Lower leg skin (tissue), 4 donors: ENCODE measurements at places on chromosomes 5 and 9.

DNA sequence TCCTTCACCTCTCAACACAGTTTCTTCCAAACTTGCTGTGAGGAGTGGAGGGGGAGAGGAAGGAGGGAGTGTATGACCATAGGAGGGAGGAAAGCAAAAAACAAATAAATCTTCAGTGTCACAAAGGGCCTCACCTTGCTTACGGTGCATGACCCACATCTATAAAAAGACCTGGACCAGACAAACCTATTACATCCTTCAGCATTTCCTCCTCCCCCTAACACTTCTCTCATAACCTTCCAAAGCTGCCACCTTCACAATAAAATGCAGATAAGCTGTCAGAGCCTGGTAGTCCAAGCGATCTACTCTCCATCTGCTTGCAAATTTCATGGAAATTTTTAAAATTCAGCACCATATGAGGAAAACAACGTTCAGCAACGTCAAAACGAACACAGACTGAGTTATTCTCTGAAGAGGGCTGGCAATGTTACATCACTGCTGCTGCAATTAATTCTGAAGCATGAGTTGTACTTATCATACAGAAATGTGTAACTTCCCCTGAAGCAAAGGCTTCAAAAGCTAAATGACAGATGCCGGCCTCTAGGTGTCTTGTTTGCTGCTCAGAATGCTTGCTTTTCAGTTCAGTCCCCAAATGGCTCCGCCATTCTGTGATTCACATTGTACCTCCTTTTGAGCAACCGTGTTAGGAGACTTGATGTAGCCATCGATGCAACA is 62.9 kb downstream of the EFNA5 start:
- no peak for DNase-seq

DNA sequence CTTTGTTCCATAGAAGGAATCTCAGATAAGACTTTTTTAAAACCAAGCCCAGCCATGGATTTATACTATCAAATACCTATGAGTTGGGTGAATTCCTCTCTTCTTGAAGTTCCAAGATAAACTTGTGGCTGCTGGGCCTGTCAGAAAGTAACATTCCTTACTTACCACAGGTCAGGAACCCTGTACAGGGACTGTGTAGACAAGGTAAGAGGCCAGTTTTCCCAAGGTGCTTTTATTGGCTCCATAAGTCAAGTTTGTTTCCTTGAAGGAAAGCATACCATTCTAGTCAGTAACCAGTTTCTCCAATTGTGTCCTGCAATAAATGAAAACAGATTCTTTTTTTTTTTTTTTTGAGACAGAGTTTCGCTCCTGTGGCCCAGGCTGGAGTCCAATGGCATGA is 8.8 kb upstream of the CLTB start:
- no peak for DNase-seq

DNA sequence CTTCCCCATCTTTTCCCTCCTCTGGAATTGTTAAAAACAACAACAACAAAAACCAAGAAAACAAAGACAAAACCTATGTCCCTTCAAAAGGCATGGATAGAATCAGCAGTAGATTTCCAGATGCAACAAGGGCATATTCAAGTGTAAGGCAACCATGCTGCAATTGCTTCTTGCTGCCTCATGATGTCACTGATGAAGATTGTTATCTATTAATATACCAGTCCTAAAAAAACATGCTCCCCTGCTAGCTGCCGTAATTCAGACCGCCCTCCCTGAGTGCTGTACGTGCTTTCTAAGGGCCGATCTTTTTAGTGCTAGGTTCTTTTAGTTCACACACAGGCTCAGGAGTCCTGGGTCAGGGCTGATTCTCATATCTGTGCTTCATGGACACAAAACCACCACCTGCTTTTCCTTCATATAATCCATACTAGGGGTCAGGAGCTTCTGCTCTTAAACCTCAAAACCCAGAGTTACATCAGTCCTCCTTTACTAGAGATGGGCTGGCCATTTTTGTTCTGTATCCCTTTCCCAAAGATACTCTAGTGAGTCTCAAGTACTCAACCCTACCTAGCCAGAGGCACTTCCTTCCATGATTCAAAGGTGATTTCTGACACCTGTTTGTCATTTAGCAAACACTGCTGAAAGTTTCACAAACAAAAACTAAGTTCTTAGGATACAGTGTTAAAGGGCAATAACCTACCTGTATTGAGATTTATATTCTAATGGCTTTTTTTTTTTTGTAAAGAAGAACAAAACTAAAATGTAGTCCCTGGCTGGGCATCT is 82.1 kb downstream of the GIN1 start:
- DNase-seq: no peak

DNA sequence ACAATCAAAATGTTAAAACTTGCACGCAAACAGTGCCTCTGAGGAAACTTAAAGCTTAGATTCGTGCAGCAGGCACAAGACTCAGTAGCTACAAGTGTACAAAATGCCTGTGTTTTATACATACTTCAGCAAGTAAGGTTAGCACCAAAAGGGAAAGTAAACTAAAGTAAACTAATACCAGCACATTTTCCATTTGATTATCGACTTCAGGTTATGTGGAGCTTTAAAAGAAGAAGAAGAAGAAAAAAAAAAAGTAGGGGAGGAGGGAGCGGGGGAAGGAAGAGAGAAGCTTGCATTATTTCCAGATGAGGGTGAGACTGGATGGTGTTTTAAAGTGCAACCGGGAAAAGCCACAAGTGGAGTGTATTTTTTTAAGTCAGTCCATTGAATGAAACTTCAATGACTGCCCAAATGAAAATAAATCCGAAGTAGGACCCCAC is 596 bp upstream of the ADAMTS6 start:
- DNase-seq: no peak

GRCh38 chr5:167822241-167822640 is 469.2 kb upstream of the WWC1 start:
- no peak for DNase-seq

DNA sequence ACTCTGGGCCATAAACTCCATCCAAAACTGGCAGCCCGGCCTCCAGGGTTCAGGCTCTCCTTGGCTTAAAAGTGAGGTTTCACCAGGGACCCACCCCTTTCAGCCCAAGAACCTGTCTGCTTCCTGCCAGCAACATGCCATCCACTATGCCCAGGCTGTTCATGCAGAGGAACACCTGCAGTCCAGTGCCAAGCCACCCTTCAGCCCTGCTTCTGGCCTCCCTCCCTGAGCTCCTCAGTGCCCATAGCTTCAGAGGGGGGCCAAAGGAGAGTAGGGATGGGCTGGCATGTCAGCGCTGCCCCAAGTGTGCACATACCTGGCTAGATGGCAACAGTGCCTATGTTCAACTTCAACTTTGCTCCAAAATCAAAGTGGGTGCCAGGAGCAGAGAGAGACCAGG is 166.9 kb upstream of the MRPS30 start:
- DNase-seq: no peak

- no peak for DNase-seq
These were observed 80.2 kb upstream of the ZNF169 start for GRCh38 chr9:94178927-94179326.

- no peak for DNase-seq
These were observed 178.5 kb downstream of the GABBR2 start for GRCh38 chr9:98530275-98530674.

DNA sequence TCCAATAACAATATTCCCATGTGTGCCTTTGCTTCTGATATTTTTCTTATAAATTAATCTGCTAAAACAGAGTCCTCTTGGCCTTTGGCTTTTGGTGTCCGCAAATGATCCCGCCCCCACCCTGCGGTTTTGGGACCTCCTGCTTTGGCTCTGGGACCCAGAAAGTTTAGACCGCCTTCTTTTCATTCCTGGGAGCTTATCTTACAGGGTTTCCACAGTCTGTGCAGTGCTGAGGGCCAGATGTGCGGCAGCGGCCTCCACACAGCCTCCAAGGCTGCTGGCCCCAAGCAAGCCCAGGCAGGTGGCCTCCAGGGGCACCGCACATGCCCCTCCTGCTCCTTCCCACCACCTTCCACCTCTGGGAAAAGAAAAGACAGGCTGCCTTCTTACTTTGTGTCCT is 191.5 kb downstream of the ERCC6L2 start:
- DNase-seq: no peak

DNA sequence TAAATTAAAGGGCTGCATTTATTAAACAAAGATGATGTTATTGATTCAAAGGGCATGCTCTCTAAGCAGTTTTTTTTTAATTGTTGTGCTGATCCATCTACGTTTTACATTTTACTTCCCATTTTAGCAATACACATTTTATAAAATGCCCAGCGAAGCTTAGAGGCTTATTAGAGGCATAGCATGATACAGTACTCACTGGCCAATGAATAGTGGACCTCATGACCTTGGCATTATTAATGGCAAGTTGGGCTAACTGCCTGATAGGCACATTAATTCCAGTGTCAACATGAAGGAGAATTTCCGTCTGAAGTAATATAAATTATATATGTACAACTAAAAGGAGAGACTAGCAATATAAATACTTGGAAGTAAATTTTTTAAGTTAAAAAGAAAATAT is 837.2 kb downstream of the EFNA5 start:
- no peak for DNase-seq

- no peak for DNase-seq
These were observed 80.8 kb downstream of the FAM81B start for GRCh38 chr5:95471942-95472341.

- DNase-seq: no peak
These were observed 634.0 kb downstream of the MAT2B start for GRCh38 chr5:164139423-164139822.

DNA sequence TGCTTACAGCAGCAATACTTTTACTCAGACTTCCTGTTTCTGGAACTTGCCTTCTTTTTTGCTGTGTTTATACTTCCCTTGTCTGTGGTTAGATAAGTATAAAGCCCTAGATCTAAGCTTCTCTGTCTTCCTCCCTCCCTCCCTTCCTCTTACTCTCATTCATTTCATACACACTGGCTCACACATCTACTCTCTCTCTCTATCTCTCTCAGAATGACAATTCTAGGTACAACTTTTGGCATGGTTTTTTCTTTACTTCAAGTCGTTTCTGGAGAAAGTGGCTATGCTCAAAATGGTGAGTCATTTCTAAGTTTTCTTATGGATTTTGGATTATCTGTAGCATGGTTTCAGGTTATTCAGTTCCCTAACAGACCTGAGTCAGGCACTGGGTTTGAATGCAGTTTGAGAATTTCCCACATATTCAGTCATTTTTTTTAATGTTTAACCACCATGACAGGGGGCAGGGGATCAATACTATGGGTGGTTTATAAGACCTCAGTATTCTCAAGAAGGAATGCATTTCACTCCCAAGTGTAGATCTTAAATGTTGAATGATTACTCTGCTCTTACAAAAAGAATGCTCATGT is at the start of gene IL7R:
Gene IL7R (plus strand): TSS at position 127 of the 587 bp plus-strand sequence. CDS start 87 bp downstream, at position 214.
- no peak for DNase-seq

GRCh38 chr5:57072218-57072892 is 101.5 kb upstream of the GPBP1 start:
- no peak for DNase-seq

- DNase-seq: no peak
These were observed 24.1 kb downstream of the PRDM6 start for GRCh38 chr5:123113136-123113535.

GRCh38 chr9:121825031-121825691 is 173.7 kb downstream of the DAB2IP start:
- DNase-seq: no peak

DNA sequence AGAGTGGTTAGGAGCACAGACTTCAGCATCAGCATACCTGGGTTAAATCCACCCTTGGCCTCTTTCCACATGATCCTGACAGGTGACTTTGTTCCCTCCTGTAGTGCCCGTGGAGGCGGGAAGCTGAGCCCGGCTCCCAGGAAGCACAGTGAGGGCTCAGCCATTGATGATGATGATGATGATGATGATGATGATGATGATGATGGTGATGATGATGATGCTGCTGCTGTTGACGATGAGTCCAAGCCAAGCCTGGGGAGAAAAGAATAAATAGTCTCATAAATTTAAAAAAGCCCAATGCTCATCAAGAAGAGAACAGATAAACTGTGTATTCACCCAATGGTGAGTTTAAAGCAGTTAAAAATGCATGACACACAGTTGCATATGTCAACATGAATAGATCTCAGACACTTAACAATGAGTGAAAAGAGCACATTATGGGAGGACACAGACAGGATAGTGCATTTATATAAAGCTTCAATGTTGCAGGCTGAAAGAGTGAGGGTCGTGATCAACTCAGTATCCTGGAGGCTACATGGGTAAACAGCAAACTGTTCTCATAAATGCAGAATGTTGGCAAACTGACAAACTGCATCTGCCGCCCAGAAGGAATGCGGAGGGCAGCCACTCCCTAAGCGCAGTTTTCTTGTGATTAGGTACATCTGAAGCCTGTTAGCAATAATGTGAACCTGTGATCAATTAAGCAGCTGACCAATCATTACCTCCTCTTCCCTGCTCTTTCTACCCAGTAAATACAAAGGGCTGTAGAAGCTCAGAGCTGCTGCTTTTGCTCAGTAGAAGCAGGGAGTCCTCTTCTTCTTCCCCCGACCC is 11.7 kb upstream of the CFAP157 start:
- DNase-seq: no peak

- DNase-seq: no peak
These were observed 139.5 kb downstream of the NIPBL start for GRCh38 chr5:37015795-37016666.

- no peak for DNase-seq
These were observed 15.1 kb downstream of the TLR4 start for GRCh38 chr9:117719161-117719920.

DNA sequence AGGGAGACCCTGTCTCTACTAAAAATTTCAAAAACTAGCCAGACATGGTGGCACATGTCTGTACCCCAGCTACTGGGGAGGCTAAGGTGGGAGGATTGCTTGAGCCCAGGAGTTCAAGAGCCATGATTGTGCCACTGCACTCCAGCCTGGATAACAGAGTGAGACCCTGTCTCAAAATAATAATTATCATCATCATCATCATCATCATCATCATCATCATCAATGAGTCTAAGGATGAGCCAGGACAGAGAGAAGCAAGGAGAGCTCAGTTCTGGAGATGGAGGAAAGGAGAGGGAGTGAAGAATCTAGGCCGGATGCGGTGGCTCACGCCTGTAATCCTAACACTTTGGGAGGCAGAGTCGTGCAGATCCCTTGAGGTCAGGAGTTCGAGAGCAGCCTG is 36.7 kb upstream of the MATR3 start:
- no peak for DNase-seq

DNA sequence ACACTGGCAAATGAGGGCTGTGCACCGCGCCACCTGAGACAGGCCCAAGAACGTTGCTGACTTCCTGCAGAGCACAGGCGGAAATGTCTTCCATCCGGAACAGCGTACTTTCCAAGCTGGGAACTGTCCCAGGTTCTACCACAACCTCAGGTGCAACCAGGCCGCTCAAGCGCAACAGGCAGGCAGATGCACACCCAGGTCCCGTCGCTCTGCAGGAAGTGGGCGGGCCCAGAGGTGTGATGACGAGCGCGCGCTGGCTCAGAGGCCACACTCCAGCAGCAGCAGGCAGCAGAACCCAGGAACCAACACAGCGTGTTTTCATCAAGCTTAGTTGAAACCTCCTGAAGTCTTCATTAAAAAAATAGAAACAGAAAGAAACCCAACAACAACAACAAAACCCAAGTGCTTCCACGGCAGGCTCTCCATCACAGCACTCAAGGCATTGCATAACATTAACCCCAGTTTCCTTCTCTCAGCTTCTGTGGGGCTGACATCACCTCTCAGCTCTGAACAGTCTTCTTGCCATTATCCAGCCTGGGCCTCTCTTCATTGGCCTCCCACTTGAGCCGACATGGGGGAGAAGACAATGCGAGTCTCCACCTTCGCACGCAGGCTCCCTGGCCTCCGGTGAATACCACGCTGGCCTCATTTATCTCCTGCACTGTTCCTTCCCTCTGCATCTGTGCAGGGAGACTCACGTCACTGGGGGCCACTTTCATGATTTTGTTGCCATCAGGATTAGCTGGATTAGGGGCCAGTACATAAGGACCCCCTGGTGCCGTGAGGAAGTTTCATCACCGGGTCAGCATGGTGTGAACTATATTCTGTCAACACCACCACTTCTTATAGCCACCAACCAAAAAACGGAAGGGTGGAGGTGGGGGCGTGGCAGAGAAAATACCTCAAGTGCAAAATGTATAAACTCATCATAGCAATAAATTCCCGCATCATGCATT is 22.1 kb downstream of the PTCH1 start:
- no peak for DNase-seq
